ENCODE measurements at places on chromosomes 2 and 18. TPM values are rescaled to one million over a fixed set of nuclear protein-coding genes. Genes with fewer than 3 reads are reported as not detected.
A peak's percentile ranks its signal among the peaks of the same experiment; 100 is the strongest.

Gene TGIF1
- 203 TPM for total RNA-seq

Gene ACVR1C
- 0.04 TPM for total RNA-seq

Gene IGFBP2
- 133 TPM for total RNA-seq

Gene GCG
- not detected for total RNA-seq

Gene CCDC148
- total RNA-seq: 1.8 TPM

Gene DOK1
- 15.0 TPM for total RNA-seq

Gene SLC5A7
- not detected for total RNA-seq

Gene TYW5
- 6.4 TPM for total RNA-seq

Gene WDFY1
- 81.9 TPM for total RNA-seq

- peak; percentile 33 for DNase-seq
Observed at GRCh38 chr2:75466708-75467311, 93.9 kb downstream of the EVA1A start.

DNA sequence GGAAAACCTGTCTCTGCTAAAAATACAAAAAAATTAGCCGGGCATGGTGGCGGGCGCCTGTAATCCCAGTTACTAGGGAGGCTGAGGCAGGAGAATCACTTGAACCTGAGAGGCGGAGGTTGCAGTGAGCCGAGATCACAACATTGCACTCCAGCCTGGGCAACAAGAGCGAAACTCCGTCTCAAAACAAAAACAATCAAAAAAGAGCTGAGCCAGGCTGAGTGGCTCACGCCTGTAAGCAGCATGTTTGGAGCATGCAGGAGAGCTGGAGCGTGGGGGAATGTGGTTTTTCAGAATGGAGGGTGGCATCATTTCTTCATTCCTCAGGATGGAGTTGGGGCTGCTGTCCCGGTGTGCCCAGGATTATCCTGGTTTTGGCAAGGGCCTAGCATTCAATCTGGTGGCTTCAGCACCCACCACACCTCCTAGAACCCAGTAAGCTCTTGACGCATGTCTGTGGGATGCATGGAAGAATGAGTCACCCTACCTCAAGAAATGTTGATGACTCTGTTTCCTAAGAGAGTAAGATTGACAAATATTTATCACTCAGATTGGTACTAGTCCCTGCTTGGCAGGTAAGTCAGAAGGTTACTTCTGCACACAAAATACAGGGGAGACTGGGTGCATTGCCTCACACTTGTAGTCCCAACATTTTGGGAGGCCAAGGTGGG is 90.2 kb upstream of the ODC1 start:
- peak; percentile 92 for DNase-seq

GRCh38 chr18:31424383-31424988 is 23.1 kb upstream of the DSG3 start:
- no peak for DNase-seq

- DNase-seq: no peak
Observed at GRCh38 chr2:2912731-2913130, 464.9 kb downstream of the EIPR1 start.

- no peak for DNase-seq
Observed at GRCh38 chr18:3468833-3469232, 18.9 kb downstream of the TGIF1 start.

- DNase-seq: no peak
Observed at GRCh38 chr2:191863988-191864387, 17.1 kb upstream of the CAVIN2 start.

DNA sequence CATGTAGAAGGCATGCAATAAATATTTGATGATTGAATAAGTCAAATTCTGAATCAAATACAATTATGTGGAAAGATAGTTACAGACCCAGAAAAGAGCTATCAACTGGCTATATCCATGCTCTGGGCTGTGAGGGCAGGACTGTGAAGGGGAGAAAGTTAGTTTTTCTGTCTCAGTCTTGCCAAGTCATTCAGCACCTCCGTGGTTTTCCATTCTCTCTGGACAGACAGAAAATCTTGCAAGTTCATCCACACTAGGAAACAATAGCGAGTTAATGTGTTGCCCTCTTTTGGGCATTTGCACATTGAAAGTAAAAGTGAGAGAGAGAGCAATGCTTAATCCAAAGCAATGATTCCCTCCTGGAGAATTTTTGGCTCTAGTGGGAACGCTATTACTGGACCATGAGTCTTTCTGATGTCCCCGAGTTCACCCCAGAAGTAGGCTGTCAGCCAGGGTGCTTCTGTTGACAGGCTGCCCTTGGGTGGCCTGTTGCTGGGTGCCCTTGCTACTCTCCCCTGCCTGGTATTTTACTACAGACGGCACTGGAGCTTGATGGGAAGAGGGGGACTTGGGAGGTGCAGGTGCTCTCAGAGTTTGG is 238.3 kb downstream of the LOXHD1 start:
- DNase-seq: no peak

GRCh38 chr2:179579800-179580199 is 281.6 kb downstream of the ZNF385B start:
- no peak for DNase-seq

- no peak for DNase-seq
Observed at GRCh38 chr2:223633656-223634055, 31.5 kb upstream of the SCG2 start.

- peak; percentile 66 for DNase-seq
Observed at GRCh38 chr2:12965540-12966269, 249.0 kb downstream of the TRIB2 start.

DNA sequence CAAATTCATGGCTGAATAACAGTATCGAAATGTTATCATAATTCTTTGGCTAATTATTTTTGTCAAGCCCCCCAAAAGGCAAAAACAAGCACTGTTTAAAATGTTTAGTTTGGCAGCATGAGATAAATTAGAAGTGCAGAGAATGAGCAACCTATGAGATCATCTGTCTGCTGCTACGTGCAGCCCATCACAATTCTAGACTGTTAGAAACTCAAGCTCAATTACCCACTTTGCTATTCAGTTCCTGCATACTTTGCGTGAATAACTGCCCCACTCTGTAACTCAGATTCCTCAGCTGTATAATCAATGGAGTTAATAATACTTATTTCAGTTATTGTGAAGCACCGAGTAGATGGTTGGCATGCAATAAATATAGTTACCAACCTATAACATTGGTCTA is 1181.9 kb downstream of the DPP10 start:
- no peak for DNase-seq

GRCh38 chr18:79375441-79376154 is 20.1 kb upstream of the NFATC1 start:
- no peak for DNase-seq

DNA sequence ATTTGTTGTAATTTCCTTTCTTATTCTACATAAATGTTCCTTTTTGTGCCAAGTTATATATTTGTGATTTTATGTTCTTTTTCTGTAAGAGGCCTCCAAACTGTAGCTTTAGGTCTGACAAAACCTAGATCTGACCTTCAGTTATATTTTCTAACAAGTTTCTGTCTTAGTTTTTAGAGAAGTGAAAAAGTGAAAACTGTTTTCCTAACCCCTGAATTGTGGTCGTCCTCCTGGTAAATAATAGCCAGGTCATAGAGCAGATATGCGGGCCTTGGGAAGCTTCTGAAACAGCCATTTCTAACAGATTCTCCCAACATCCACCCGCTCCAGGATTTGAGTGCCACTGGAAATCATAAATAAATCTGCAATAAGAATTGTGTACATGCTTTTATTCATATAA is 398.4 kb upstream of the CWC22 start:
- no peak for DNase-seq

- no peak for DNase-seq
Observed at GRCh38 chr2:154455166-154455565, 243.3 kb upstream of the KCNJ3 start.

- no peak for DNase-seq
Observed at GRCh38 chr2:171655586-171655985, 31.7 kb upstream of the DYNC1I2 start.

All from PC-9 (cell line).